ENCODE measurements at places on chromosomes 7 and 10.

DNA sequence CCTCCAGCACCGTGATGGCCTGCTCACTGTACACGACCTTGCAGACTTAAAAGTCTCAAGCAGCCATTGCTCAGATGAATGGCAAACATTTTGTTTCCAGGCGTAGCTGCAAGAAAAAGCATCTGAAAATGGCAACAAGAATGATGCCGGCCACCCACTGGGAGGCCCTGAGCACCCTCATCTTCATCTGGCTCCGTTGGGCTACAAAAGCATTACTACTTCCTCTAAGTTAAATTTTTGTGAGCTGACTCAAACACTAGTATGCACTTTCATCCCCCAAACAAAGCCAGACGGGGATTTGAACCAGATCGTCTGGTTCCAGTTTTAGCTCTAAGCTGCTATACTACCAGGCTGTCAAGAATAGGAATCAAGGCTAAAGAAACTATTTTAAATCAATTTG is 116.6 kb upstream of the CDK1 start:
- DNase-seq, result no peak

- DNase-seq, result no peak
Measured at GRCh38 chr10:128237710-128238109, 111.5 kb upstream of the MKI67 start.

DNA sequence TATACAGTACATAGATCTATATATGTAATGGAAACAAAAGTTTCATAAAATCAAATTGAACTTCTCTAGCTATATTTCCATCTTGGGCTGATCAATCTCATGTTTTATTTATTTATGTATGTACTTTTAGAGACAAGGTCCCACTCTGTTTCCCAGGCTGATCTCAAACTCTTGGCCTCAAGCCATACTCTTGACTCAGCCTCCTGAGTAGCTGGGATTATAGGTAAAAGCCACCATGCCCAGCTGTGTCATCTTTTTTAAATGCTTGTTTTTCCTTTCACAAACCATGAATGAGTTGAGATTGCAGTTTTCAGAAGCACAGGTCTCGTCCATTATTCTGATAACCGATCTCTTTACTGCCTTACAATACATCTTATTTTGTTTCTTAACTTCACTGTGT is 400.9 kb downstream of the KCNMA1 start:
- no peak for DNase-seq

- DNase-seq, result no peak
Measured at GRCh38 chr7:143394777-143395176, 13.6 kb downstream of the ZYX start.

DNA sequence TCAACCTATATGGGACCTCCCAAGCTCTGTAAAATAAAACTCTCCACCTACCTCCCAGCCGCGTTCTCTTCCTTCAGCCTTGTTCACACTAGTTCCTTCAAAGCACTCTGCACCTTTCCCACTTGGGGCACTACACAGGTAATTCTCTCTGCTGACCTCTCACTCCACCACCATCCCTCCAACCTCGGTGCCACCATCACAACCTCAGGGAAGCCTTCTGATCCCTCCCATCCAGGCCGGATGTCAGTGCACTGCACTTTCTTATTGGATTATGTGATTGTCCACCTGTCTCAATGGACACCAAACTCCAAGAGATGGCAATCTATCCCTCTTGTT is 7.0 kb downstream of the LARP4B start:
- DNase-seq, result no peak

- no peak for DNase-seq
Measured at GRCh38 chr10:28171468-28172222, 131.2 kb downstream of the MPP7 start.

DNA sequence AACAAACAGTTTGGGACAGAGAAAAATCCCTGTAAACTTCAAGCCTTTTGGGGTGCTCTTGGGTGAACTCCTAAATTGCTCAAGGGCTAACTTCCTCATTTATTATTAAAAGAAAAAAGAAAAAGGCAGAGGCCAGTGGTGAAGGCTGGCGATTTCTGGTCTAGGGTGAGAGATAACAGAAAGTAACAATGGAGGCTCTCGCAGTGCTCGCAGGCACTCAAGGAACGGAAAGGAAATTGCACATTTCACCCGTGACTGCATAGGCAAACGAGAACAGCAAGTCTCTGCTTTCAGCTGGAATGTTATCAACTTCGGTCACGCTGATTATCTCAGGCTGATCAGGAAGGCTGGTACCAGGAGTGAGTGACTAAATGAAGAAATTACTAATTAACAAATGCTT is 70.7 kb downstream of the PRKAG2 start:
- peak; percentile 26 for DNase-seq

DNA sequence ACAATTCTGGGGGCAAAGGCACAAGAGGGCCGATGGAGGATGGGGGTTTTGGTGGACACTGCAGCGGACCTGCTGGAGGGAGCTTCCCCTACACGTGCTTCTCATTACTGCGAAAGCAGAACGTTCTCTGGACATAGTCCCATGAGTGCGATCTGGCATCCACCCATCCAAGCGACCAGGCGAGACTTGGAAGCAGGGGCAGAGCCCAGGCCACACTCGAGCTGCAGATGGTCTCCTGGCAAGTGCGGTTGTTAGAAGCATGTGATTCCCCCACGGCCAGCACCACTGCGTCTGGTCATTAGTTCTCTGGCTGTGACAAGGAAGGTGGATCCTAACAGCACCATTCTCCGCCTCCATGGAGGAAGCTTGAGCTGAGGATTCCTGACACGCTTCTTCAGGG is 118.4 kb upstream of the TCERG1L start:
- no peak for DNase-seq

- DNase-seq, result no peak
Measured at GRCh38 chr7:105245398-105246114, 143.2 kb downstream of the SRPK2 start.

- no peak for DNase-seq
Measured at GRCh38 chr10:93026072-93026471, 34.5 kb upstream of the CYP26C1 start.

- DNase-seq, result peak; percentile 94
Measured at GRCh38 chr10:97318772-97319651, at the start of gene FRAT1. Gene FRAT1, plus strand, starts transcription at chr10:97319271. Its CDS starts 183 bp downstream, at chr10:97319454.

DNA sequence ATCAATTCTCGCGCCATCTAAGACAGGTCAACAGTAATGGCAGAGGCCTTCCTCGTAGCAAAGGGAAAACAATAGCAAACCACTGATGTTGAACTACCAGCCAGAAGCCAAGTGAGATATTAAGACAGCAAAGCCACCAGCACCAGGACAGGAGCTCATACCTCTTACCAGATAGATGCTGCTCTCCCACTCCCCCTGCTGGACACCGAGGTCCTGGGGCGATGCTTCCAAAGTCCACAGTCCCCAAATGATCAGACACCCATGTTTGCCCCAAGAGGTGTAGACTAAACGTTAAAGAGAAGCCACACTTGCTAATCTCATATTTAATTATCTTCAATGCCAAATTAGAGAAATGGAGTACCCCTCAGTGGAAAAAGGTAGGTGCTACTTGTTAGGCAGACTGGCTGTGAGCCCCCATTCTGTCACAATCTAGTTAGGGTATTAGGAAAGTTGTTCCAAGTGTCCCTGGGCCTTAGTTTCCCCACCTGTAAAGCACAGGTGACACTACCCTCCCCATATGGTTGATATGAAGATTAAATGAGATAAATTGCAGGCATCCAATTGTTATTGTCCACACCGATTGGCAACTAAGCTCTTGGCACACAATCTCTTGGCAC is 39.9 kb downstream of the TOMM7 start:
- peak; percentile 78 for DNase-seq

GRCh38 chr7:20206104-20206896 is 10.9 kb downstream of the MACC1 start:
- no peak for DNase-seq

- no peak for DNase-seq
Measured at GRCh38 chr7:52233248-52233647, 802.2 kb upstream of the POM121L12 start.

GRCh38 chr7:8249121-8249520 is 12.8 kb downstream of the ICA1 start:
- DNase-seq, result no peak

DNA sequence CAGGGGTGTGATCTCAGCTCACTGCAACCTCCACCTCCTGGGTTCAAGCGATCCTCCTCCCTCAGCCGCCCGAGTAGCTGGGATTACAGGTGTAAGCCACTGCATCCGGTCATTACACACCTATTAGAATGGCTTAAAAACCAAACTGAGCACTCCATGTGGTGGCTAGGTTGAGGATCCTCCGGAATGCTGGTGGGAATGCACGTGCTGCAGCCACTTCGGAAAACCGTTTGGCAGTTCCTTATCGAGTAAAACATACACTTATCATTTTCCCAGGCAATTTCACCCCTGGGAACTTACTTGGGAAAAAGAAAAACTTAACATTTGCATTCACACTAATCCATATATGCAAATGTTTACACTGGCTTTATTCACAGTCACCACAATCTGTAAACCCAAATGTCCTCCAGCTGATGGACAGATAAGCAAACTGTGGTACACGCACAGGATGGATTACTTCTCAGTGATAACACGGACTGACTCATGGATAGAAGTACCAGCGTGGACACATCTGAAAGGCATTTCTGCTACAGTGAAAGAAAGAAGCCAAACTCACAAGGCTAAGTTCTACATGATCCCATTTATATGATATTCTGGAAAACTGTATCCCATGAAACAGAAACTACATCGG is 20.4 kb downstream of the RFC2 start:
- no peak for DNase-seq

- DNase-seq, result peak; percentile 54
Measured at GRCh38 chr10:114538181-114538906, 119.7 kb downstream of the ABLIM1 start.

DNA sequence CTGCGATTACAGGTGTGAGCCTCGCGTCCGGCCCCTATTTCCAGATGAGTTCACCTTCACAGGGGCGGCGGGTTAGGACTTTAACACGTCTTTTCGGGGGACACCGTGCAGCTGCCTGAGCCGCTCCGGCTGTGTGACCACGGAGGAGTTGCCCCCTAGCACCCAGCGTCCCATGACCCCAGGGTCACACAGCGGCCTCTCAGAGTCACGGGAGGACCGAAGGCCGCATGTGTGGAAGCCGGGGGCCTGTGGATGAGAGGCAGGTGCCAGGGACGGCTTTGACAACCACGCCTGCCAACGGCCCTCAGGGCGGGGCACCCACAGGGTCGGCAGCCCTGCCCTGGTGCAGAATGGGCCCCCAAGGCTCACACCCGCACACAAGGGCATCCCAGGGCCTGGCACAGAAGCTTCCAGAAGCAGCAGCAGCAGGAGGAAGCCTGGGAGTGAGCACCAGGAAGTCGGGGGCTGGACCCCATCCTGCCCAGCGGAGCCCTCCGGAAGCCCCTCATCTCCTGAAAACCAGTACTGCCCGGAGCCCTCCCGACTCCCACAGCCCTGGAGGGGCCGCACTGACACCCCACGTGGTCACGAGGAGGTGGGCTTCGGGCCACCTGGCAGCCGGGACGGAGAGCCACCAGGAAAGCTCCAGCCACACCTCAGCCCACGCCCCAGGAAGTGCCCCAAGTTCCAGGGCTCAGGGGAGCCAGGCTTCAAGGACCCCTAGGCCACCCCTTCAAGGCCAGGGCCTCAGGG is 32.7 kb downstream of the ADAP1 start:
- DNase-seq, result peak; percentile 44

All from lower lobe of right lung (tissue), 2 donors.